ENCODE measurements at places on chromosomes 11 and 22. TPM values are rescaled to one million over a fixed set of nuclear protein-coding genes. Genes with fewer than 3 reads are reported as not detected.

The SLC5A12 gene
- total RNA-seq, result 0.05 TPM

The SLC35C1 gene
- total RNA-seq, result 3.3 TPM

The RIN1 gene
- 1.2 TPM for total RNA-seq

The OTOG gene
- 3.3 TPM for total RNA-seq

The MS4A6A gene
- not detected for total RNA-seq

The PIWIL4 gene
- total RNA-seq, result not detected

The PLA2G3 gene
- 0.61 TPM for total RNA-seq

GRCh38 chr22:46737976-46738646 lies at the start of gene CERK:
Gene CERK (minus strand): TSS chr22:46738252. CDS start chr22:46738148, 104 bp downstream.
- H3K36me3 ChIP-seq, result no peaks in the 10 kb centered on the region
- H3K4me3 ChIP-seq, result peak within 1 kb of the TSS; percentile 72
- peaks cover 15% of the 10 kb centered on the region for H3K4me1 ChIP-seq
- H3K27me3 ChIP-seq, result no peaks in the 10 kb centered on the region

GRCh38 chr11:17408641-17409040 lies 20.2 kb upstream of the KCNJ11 start:
- no peak overlapping the region for H3K4me3 ChIP-seq
- DNase-seq, result no peak
- H3K36me3 ChIP-seq, result no peaks in the 10 kb centered on the region
- no peak overlapping the region for H3K27ac ChIP-seq

GRCh38 chr11:92342886-92343285 lies 118.3 kb downstream of the FAT3 start:
- H3K4me1 ChIP-seq, result no peaks in the 10 kb centered on the region
- no peak for DNase-seq
- H3K36me3 ChIP-seq, result no peaks in the 10 kb centered on the region
- H3K27ac ChIP-seq, result no peak overlapping the region
- no peaks in the 10 kb centered on the region for H3K27me3 ChIP-seq

GRCh38 chr11:94241896-94242295 lies 62.5 kb upstream of the IZUMO1R start:
- H3K36me3 ChIP-seq, result no peaks in the 10 kb centered on the region
- no peaks in the 10 kb centered on the region for H3K4me1 ChIP-seq
- H3K27ac ChIP-seq, result no peak overlapping the region
- no peaks in the 10 kb centered on the region for H3K27me3 ChIP-seq
- no peak overlapping the region for H3K4me3 ChIP-seq

DNA sequence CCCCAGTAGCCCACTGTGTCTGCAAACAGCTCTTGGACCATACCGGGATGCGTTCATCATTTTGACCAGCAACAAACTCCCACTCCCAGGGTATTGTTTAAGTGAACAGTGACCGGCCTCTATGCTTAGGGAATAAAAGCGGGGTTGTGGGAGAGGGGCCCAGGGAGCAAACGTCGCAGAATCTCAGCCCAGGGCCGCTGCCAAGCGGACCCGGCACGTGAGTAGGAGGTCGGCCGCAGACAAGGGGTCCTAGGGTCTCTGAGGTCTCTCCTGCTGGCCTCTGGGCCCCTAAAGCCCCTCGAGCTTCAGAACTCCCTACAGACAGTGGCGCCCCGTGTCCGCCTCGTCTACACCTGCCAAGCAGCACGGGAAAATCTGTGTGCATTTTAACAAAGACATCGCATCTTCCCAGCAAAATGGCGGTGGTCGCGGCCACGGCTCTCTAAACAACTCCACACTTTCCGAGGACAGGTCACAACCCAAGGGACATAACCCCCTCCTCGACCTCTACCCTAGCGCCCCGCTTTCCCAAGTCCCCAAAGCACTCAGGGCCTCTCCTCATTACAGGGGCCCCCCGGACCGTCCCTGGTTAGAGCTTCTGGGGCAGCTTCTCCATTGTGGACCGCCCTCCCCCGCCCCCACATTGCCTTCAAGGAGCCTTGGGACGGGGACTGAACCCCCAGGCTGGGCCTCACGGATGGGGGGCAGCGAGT lies 3.9 kb upstream of the GCAT start:
- H3K27me3 ChIP-seq, result 0 out of 2 replicates have a peak, but pooled peaks cover 2% of the 10 kb centered on the region
- peak overlapping the region; percentile 69 for H3K4me3 ChIP-seq
- H3K36me3 ChIP-seq, result no peaks in the 10 kb centered on the region
- H3K4me1 ChIP-seq, result peaks cover 16% of the 10 kb centered on the region

DNA sequence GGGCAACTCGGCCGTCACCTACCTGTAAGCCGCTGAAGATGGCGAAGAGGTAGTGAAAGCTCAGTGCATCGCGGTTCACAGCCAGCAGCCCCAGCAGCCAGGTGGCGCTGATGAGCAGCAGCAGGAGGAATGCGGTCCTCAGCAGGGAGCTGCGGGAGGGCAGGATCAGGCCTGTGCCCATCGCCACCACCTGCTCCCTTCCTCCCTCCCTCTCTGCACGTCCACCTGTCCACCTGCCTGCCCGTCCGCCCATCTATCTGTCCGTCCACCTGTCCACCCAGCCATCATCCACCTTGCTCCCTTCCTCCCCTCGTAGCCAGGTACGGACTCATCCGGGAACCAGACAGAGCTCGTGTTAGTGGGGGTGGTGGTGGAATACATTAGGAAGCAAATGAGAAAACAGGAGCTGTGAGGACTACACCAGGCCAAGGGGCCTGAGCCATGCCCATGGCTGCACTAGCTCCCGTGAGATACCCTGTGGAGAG lies 32.2 kb downstream of the TRMU start:
- H3K4me1 ChIP-seq, result no peaks in the 10 kb centered on the region
- peaks cover 6% of the 10 kb centered on the region for H3K27me3 ChIP-seq
- no peak overlapping the region for H3K4me3 ChIP-seq
- DNase-seq, result peak; percentile 54

- H3K36me3 ChIP-seq, result no peaks in the 10 kb centered on the region
- H3K4me1 ChIP-seq, result peaks cover 62% of the 10 kb centered on the region
- peak; percentile 93 for DNase-seq
- peak overlapping the region; percentile 86 for H3K27ac ChIP-seq
Measured at GRCh38 chr22:26892166-26893041, 235.0 kb downstream of the MIAT start.

- no peak overlapping the region for H3K4me3 ChIP-seq
- H3K36me3 ChIP-seq, result no peaks in the 10 kb centered on the region
- H3K27ac ChIP-seq, result no peak overlapping the region
- no peak for DNase-seq
- no peaks in the 10 kb centered on the region for H3K4me1 ChIP-seq
- H3K27me3 ChIP-seq, result peaks cover 12% of the 10 kb centered on the region
Measured at GRCh38 chr22:42461511-42461910, 29.3 kb upstream of the NFAM1 start.

DNA sequence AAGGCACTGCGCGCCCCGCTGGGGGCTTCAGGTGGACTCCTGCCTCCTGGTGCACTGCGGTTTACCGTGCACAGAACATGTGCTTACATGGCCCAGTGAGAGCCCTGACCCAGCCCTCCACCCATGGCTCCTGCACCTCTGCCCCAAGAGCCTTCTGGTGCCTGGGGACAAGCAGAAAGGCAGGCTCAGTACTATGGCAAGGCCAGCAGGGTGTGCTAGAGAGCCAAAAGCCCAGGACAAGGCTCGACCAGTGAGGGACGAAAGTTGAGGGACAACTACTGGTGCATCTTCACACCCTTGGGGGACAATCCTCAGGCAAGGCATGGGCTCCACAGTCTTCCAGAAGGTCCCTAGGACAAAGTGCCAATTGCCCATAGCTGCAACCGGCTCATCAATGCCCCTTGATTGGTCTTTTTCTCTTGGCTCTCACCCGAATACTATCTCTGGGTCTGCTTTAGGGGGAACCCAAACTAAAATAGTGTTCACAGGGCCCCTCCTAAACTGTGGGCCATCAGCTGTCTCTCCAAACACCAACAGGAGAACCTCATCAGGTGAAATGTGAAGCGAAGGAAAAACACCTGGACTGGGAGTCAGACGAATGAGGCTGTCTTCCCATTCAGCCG lies 13.5 kb downstream of the PGA5 start:
- no peak overlapping the region for H3K4me3 ChIP-seq
- H3K27ac ChIP-seq, result no peak overlapping the region
- DNase-seq, result peak; percentile 74
- H3K36me3 ChIP-seq, result no peaks in the 10 kb centered on the region

- no peak for DNase-seq
- no peaks in the 10 kb centered on the region for H3K27me3 ChIP-seq
- H3K36me3 ChIP-seq, result no peaks in the 10 kb centered on the region
- no peak overlapping the region for H3K4me3 ChIP-seq
- no peaks in the 10 kb centered on the region for H3K4me1 ChIP-seq
- H3K27ac ChIP-seq, result no peak overlapping the region
Measured at GRCh38 chr11:117424781-117425180, 97.1 kb downstream of the CEP164 start.

DNA sequence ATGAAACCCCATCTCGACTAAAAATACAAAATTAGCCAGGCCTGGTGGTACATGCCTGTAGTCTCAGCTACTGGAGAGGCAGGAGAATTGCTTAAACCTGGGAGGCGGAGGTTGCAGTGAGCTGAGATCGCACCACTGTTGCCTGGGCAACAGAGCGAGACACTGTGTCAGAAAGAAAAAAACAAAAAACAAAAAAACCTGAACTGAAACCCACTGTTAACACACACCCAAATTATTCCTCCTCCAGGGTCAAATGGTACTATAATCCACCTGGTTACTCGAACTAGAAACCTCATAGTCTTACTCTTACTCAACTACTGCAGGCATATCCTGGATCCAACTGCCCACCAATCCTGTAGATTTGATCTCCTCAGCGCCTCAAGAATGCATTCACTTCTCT lies 35.5 kb downstream of the USP28 start:
- no peaks in the 10 kb centered on the region for H3K27me3 ChIP-seq
- H3K4me3 ChIP-seq, result no peak overlapping the region
- peaks cover 23% of the 10 kb centered on the region for H3K36me3 ChIP-seq
- no peak overlapping the region for H3K27ac ChIP-seq
- no peak for DNase-seq

- H3K4me1 ChIP-seq, result no peaks in the 10 kb centered on the region
- no peak overlapping the region for H3K27ac ChIP-seq
- no peak overlapping the region for H3K4me3 ChIP-seq
- no peak for DNase-seq
- no peaks in the 10 kb centered on the region for H3K36me3 ChIP-seq
Measured at GRCh38 chr11:80129396-80129795, 688.6 kb upstream of the TENM4 start.

GRCh38 chr22:47062126-47062525 lies 299.7 kb downstream of the TBC1D22A start:
- no peak for DNase-seq
- H3K4me3 ChIP-seq, result no peak overlapping the region
- no peaks in the 10 kb centered on the region for H3K36me3 ChIP-seq
- no peaks in the 10 kb centered on the region for H3K27me3 ChIP-seq

DNA sequence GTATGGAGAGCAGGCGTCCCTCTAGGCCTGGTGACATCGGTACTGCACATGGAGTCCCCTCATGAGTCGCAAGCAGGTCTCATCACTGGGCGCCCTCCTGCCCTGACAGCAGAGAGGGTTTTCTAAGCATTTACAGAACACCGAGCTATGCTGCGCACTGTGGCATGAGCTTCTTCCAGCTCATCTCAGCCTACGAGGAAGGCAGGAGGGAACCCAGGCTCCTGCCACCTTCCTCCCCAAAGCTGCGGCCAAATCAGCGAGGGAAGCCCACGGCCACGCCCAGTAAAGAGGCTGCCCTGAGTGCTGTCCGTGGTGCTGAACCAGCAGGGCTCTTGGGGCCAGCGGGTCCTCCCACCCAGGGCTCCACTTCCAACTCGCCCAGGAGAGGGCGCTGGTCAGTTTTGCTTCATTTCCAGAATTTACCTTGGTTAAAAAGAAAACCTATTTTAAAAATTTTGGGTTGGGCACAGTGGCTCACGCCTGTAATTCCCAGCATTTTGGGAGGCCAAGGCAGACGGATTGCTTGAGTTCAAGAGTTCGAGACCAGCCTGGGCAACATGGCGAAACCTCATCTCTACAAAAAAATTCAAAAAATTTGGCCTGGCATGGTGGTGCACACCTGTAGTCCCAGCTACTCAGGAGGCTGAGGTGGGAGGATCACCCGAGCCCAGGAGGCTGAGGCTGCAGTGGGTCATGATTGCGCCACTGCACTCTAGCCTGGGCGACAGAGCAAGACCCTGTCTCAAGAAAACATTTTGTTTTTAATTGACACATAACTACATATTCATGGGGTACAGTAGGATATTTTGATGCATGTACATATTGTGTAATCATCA lies 34.2 kb downstream of the PHF21B start:
- no peak overlapping the region for H3K4me3 ChIP-seq
- H3K27ac ChIP-seq, result no peak overlapping the region
- no peaks in the 10 kb centered on the region for H3K4me1 ChIP-seq
- peak; percentile 90 for DNase-seq

DNA sequence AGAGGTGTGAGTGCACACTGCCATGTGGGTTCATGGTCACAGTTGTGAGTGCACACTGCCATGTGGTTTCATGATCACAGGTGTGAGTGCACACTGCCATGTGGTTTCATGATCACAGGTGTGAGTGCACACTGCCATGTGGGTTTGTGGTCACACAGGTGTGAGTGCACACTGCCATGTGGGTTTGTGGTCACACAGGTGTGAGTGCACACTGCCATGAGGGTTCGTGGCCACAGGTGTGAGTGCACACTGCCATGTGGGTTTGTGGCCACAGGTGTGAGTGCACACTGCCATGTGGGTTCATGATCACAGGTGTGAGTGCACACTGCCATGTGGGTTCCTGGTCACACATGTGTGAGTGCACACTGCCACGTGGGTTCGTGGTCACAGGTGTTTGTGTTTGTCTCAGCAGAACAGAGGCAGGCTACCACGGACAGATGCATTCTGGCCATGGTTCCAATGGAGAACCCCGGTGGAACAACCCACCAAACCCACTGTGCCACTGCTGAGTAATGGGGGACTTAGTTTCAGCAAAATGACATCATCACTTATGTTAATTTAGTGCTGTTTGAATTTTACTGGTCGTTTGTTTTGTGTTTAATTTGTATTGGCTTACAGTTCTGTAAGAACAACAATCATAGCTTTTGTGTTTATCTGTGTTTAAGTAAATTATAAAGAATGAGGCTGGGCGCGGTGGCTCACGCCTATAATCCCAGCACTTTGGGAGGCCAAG lies 57.2 kb downstream of the RPS6KA4 start:
- H3K4me3 ChIP-seq, result no peak overlapping the region
- no peaks in the 10 kb centered on the region for H3K27me3 ChIP-seq
- peaks cover 20% of the 10 kb centered on the region for H3K4me1 ChIP-seq
- H3K36me3 ChIP-seq, result no peaks in the 10 kb centered on the region
- DNase-seq, result no peak
- peak overlapping the region; percentile 52 for H3K27ac ChIP-seq

- H3K4me1 ChIP-seq, result no peaks in the 10 kb centered on the region
- H3K36me3 ChIP-seq, result 0 out of 2 replicates have a peak, but pooled peaks cover 7% of the 10 kb centered on the region
- no peaks in the 10 kb centered on the region for H3K27me3 ChIP-seq
- no peak overlapping the region for H3K4me3 ChIP-seq
Measured at GRCh38 chr11:12859872-12860657, 149.1 kb upstream of the RASSF10 start.

GRCh38 chr22:38415046-38415445 lies 40.0 kb downstream of the KCNJ4 start:
- no peak overlapping the region for H3K4me3 ChIP-seq
- no peaks in the 10 kb centered on the region for H3K36me3 ChIP-seq
- H3K4me1 ChIP-seq, result peaks cover 20% of the 10 kb centered on the region
- no peak overlapping the region for H3K27ac ChIP-seq
- no peak for DNase-seq

GRCh38 chr11:33687733-33688479 lies 12.7 kb downstream of the C11orf91 start:
- H3K36me3 ChIP-seq, result no peaks in the 10 kb centered on the region
- peak; percentile 86 for DNase-seq
- no peak overlapping the region for H3K4me3 ChIP-seq
- no peaks in the 10 kb centered on the region for H3K27me3 ChIP-seq
- H3K27ac ChIP-seq, result no peak overlapping the region

- no peak overlapping the region for H3K4me3 ChIP-seq
- H3K4me1 ChIP-seq, result peaks cover 9% of the 10 kb centered on the region
- H3K27me3 ChIP-seq, result no peaks in the 10 kb centered on the region
- H3K36me3 ChIP-seq, result no peaks in the 10 kb centered on the region
Measured at GRCh38 chr11:63663809-63664208, 7.4 kb downstream of the ATL3 start.

Data from SJCRH30 (cell line).